ENCODE measurements at places on chromosomes 2 and 18.

DNA sequence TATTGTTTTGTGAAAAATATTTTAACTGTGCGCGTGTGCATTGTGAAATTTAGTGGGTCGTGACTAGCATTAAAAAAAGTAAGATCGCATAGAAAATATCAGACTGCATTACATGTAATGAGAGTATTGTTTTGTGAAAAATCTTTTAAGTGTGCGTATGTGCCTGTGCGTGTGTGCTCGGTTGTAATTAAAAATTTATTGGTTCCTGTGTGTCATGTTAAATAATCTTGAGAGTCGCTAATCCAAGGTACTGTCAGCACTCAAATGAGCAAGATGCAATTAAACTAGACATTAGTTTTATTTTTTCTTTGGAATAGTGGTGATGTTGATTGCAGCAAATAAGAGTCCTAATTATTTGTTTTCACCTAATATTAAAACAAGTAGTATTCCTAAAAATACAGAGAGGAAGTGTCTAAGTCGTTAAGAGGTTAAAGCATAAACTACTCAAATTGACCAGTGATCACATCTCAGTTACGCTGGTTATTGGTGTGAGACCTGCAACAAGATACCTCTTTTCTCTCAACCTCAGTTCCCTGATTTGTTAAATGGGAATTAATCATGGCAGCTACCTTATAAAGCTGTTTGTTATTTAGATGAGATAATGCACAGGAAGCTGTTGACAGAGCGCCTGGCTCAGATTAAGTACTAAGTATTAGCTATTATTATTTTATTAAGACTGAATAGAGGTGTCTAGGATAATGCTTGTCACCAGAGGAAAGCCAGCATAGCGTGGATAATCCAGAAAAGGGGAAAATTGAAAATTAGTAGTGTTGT lies 1.9 kb downstream of the ZDBF2 start:
- DNase-seq, result no peak
- peak overlapping the region; percentile 68 for H3K4me3 ChIP-seq
- H3K27me3 ChIP-seq, result no peaks in the 10 kb centered on the region
- H3K4me1 ChIP-seq, result no peaks in the 10 kb centered on the region

- H3K27me3 ChIP-seq, result no peaks in the 10 kb centered on the region
- no peak overlapping the region for H3K4me3 ChIP-seq
- no peak for DNase-seq
- no peak overlapping the region for H3K27ac ChIP-seq
These were observed 59.0 kb downstream of the CAMKMT start for GRCh38 chr2:44420725-44421124.

DNA sequence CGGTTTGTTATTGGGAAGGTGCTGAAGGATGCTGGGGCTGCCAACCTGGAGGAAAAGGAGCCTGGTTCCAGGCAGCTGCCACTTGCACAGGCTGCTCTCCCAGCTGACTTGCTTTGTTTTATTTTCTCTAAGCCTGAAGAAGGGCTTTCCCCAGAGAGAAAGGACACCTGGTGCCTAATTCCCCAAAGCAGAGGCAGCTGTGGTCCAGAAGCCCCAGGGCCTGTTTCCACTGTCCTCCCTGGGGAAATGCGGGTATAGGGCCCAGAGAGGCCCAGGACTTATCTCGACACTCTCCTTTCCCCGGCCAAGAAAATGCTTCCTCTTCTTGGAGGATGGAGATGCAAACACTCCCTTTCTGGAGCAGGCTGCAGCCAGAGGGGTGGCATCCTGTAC lies 30.1 kb downstream of the INO80C start:
- DNase-seq, result no peak
- peaks cover 16% of the 10 kb centered on the region for H3K36me3 ChIP-seq
- H3K27ac ChIP-seq, result no peak overlapping the region
- no peaks in the 10 kb centered on the region for H3K27me3 ChIP-seq

- H3K27me3 ChIP-seq, result no peaks in the 10 kb centered on the region
- H3K36me3 ChIP-seq, result no peaks in the 10 kb centered on the region
- no peaks in the 10 kb centered on the region for H3K4me1 ChIP-seq
- no peak overlapping the region for H3K4me3 ChIP-seq
These were observed 281.9 kb downstream of the SRBD1 start for GRCh38 chr2:45329045-45329677.

DNA sequence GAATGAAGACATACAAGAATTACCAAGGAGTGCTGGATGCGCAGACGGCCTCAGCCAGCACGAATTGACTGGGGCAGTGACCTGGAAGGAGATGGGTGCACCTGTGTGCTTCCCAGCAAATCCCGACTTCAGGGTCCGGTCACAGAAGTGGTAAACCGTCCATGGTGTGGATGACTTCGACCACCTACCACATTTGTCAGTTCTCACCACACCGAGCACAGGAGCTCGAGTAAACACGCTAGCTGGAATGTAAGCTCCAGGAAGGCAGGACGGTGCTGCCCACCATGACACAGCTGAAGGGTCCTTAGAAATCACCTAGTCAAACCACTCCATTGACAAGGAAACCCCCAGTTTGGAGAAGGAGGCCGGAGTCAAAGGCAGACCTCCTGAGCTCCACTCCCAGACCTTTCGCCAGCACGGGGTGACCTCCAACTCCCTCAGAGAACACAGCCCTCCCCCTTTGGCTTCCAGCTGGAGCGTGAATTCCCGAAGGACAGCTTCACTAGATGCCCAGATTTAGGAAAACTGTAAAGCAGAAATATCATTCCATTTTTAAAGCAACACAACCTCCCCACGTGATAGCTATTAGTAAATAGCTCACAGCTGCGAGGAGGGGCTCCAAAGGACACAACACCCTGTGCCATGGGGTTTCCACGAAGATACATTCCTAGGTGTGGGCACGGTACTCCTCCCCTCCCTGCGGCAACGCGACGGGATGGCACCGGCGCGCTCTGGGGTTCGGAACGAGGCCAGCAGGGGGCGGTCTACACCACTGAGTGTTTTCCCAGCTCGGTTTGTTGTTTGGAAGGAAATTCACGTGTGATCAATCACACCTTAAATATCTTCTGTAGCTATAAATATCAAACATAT lies 34.1 kb upstream of the GNAL start:
- H3K4me3 ChIP-seq, result no peak overlapping the region
- no peaks in the 10 kb centered on the region for H3K36me3 ChIP-seq
- H3K27me3 ChIP-seq, result no peaks in the 10 kb centered on the region
- H3K27ac ChIP-seq, result no peak overlapping the region
- H3K4me1 ChIP-seq, result no peaks in the 10 kb centered on the region
- DNase-seq, result peak; percentile 46

- no peaks in the 10 kb centered on the region for H3K36me3 ChIP-seq
- DNase-seq, result peak; percentile 94
- H3K4me1 ChIP-seq, result peaks cover 2% of the 10 kb centered on the region
- peak within 1 kb of the TSS; percentile 92 for H3K4me3 ChIP-seq
- no peaks in the 10 kb centered on the region for H3K27me3 ChIP-seq
- no peak within 1 kb of the TSS for H3K27ac ChIP-seq
These were observed at the start of gene WDCP for GRCh38 chr2:24046930-24047702. Gene WDCP (minus strand): TSS chr2:24047391. CDS start chr2:24039494, 7,897 bp downstream.

Measured in neuronal stem cell (in vitro differentiated cells).